ENCODE measurements at places on chromosomes 5 and 9.
A peak's percentile ranks its signal among the peaks of the same experiment; 100 is the strongest.

- DNase-seq: no peak
Measured at GRCh38 chr5:125367702-125368101, 621.3 kb upstream of the ZNF608 start.

GRCh38 chr5:117103703-117104102 lies 529.1 kb upstream of the SEMA6A start:
- no peak for DNase-seq

- DNase-seq: no peak
Measured at GRCh38 chr9:83569326-83569725, 31.1 kb upstream of the FRMD3 start.

DNA sequence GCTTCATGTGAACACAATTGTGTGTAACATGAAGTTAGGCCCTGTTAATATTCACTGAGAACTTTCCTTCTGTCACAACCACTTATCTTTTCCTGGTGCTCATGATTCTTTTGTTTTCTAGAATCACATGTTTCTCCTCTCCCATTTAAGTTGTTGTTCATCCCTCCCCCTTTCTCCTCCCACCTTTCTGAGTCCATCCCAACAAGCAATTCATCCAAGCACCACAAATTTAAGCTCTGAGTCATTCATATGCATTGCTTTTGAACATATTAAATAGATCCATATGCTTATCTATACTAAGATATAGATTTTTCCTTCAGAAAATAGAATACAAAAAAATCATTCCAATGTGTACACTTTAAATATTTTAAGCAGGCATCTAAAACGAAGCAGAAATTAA lies 75.2 kb upstream of the NFIB start:
- no peak for DNase-seq

GRCh38 chr5:98880598-98880997 lies 48.2 kb downstream of the CHD1 start:
- no peak for DNase-seq

GRCh38 chr5:131068893-131069643 lies 96.0 kb downstream of the HINT1 start:
- DNase-seq: peak; percentile 55

DNA sequence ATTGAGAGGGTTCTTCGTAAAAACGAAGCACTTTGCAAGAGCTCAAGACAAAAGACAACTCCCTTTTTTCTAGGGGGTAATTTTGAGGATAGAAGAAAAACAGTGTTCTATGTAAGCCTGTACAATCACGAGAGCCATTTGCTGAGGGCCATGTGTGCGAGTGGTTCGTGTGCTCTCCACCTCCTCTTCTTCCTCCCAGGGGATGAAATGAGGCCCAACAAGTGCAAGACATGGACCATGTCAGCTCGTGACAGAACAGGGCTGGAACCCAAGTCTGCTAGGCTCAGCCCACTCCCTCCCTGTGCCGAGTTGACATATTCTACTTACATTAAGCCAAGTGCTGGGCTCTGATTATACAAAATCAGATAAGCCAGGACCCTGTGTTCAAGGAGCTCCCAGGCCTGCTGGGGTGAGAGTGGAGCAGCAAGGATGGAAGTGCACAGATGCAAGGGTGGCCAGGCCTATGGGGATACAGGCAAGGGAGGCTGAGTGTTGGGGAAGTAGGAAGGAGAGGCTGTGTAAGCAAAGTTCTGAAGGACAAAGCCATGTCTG lies 97.9 kb upstream of the MSX2 start:
- no peak for DNase-seq
